ENCODE measurements at places on chromosomes 13 and 19. TPM values are rescaled to one million over a fixed set of nuclear protein-coding genes. Genes with fewer than 3 reads are reported as not detected.
A peak's percentile ranks its signal among the peaks of the same experiment; 100 is the strongest.

C19orf44 gene
- total RNA-seq, result 3.6 TPM

SPTBN4 gene
- 4.5 TPM for total RNA-seq

GPR18 gene
- not detected for total RNA-seq

SGCG gene
- total RNA-seq, result 77.5 TPM

ISYNA1 gene
- 26.0 TPM for total RNA-seq

CADM4 gene
- 8.0 TPM for total RNA-seq

SPART gene
- 35.2 TPM for total RNA-seq

ANGPTL8 gene
- 0.40 TPM for total RNA-seq

GRCh38 chr19:4361152-4362046 is 18.0 kb downstream of the MPND start:
- no peak for DNase-seq

GRCh38 chr19:53102756-53103233 is 427 bp downstream of the ZNF160 start:
- DNase-seq, result peak; percentile 54

DNA sequence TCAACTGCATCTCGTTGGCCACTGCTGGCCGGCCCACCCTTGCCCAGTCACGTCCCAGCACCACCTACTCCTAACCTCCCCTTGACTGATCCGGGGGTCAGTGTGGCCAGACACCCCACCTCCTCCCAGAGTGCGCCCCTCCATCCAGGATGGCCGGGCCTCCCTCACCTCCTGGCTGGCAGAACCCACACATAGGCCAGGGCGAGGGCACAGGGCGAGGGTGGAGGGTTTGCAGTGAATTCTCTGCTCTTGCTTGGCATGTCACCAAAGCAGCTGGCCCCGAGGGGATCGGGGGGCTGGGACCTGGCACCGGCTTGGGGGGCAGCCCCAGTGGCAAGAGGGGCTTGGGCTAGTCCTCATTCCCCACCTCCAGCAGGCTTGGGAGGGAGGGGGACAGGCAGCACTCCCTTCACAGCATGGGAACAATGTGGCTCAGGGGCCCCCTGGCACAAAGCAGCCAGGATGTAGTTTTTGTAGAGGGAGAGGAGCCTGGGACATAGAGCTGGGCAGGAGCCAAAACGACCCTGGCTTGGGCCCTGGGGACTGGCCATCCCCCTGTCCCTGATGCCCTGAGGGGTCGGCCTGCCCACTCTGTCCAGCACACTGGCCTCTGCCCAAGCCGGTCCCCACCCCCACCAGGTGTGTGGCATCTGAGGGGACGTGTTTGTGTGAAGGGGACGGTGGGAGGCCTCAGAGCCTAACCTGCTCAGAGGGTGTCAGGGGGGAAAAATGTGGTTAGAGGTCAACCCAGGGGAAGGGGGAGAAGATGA is 28.5 kb upstream of the ASF1B start:
- DNase-seq, result no peak

- DNase-seq, result no peak
Measured at GRCh38 chr19:7678971-7679751, 1.5 kb upstream of the TRAPPC5 start.

DNA sequence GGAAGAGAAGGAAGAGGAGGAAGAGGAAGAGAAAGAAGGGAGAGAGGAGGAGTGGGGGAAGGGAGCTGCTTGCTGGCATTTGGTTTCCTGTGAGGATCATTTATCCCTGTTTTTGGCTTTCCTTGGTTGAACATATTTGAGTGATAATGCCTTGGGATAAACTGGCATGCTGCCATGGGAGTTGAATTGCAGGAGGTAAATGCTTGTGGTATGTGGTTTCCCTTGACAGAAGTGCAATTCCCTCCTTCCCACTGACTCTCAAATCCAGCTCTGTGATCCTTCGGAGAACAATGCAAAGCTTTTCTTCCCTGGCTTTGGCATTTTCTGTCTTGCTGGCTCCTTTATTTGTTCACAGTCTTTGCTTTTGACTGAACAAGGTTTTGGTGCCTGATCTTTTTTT is 27.2 kb upstream of the CBY2 start:
- no peak for DNase-seq

- no peak for DNase-seq
Measured at GRCh38 chr19:55032170-55032800, 5.8 kb downstream of the GP6 start.

- DNase-seq, result no peak
Measured at GRCh38 chr19:3780786-3781304, 5.3 kb downstream of the MATK start.

DNA sequence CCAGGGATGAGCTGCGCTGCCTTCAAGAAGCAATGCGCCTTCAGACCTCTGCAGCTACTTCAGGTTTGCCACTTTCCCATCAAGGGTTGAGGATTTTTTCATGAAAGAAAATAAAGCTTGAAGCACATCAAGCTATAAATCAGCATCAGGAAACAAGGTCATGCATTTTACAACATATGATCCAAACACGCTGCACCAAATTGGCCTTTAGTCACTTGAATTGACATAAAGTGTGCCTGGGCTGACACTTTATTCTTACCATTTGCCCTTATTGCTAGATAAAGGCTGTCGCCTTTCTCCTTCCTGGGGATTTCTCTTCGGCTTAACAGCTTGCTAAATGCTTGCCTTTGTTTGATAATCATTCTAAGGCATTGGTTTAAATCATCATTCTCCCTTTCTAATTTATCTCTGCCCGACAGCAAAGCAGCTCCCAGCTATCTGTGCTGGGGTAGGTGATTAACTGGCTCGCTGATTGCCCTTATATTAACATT is 87.7 kb downstream of the LHFPL6 start:
- DNase-seq, result no peak

DNA sequence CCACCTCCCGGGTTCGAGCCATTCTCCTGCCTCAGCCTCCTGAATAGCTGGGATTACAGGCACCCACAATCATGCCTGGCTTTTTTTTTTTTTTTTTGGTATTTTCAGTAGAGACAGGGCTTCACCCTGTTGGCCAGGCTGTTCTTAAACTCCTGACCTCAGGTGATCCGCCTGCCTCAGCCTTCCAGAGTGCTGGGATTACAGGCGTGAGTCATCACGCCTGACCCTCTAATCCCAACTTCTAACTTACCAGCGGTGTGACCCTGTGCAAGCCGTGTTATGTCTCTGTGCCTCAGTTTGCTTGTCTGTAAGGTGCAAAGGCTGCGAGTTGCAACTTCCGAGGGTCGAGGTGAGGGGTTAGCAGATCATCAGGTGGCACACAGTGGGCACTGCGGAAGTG is 17.3 kb downstream of the ZSWIM4 start:
- DNase-seq, result no peak

- DNase-seq, result no peak
Measured at GRCh38 chr13:45782327-45783045, 69.1 kb downstream of the SIAH3 start.

- DNase-seq, result no peak
Measured at GRCh38 chr13:27791146-27791900, 960 bp upstream of the GSX1 start.

All from Right ventricle myocardium superior (tissue), 1 donor.